ENCODE measurements at places on chromosomes 3 and 15.

- no peak for DNase-seq
Measured at GRCh38 chr3:46334741-46335478, 19.0 kb upstream of the CCR2 start.

- DNase-seq, result no peak
Measured at GRCh38 chr15:78796510-78796909, 14.8 kb downstream of the ADAMTS7 start.

DNA sequence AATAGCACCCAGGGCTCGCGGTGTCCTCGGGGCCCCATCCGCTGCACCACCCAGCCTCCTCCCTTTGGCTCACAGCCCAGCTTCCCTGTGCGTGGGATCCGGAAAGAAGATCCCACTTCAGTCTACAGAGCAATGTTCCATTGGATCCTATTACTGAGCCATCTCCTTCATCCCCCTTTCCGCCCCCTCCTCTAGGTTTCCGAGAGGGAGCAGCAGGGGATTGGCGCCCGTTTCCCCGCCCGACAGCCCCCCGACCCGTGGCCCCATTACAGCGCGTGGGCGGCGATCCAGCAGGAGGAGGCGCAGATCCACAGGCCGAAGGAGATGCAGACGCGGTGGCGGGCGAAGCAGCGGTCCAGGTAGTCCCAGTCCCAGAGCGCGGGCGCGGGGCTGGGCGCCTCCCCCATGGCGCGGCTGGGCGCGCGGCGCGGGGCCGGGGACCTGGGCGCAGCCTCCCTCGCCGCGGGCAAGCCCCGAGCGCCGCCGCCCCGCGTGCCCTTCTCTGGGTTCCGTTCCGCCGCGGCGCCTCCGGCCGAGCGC, 340 bp downstream of the TMEM44 start:
- DNase-seq, result peak; percentile 19

DNA sequence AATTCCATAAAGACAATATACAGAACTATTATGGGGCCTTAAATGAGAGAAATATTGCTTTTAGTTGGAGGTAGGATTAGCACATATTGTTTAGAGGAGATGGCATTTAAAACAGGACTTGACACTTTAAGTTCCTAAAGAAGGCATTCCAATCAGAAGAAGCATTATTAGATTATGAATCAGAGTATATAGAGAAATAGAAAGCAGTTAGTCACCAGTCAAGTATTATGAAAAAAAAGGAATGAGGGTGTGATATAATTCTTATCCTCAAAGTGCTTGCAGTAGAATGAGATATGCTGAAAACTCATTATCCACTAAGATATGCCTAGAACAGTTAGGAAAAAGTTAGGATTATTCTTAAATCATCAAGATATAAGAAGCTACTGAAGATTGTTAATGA, 456.2 kb downstream of the ZNF385D start:
- no peak for DNase-seq

GRCh38 chr3:8776406-8776805, 7.0 kb upstream of the OXTR start:
- no peak for DNase-seq

GRCh38 chr15:75900577-75900976, 3.1 kb upstream of the FBXO22 start:
- no peak for DNase-seq

DNA sequence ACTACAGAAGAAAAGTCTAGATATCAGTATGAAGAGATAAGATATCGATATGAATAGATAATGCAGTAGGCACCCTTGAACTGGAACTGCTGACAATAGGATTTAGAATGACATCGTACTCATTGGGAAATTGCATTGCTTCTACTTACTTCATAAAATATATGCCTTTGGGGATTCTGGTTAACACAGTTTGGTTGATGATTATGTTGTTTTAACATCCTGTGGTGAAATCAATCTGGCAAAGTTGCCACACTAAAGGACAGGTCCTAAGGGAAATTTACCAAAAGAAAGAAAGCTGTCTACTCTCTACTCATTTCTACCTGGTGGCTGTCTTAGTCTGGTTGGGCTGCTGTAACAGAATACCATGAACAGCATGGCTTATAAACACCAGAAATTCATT, 417.4 kb upstream of the DPH6 start:
- no peak for DNase-seq

DNA sequence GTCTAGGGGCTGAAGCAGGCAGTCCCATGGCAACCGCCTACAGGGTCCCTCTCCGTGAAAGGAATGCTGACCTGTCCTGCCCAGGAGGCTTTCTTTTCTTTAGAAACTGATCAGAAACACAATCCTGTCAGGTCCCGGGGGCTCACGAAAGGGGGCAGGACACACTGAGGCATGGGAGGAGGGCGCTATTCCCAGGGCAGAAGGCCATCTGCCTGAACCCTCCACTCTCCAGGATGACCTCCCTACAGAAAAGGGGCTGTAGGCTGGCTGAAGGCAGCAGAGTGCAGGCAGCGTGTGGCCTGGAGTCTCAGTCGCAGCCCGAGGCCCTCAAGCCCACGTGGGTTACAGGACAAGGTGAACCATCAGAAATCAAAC, 18.4 kb upstream of the LRRK1 start:
- DNase-seq, result no peak

DNA sequence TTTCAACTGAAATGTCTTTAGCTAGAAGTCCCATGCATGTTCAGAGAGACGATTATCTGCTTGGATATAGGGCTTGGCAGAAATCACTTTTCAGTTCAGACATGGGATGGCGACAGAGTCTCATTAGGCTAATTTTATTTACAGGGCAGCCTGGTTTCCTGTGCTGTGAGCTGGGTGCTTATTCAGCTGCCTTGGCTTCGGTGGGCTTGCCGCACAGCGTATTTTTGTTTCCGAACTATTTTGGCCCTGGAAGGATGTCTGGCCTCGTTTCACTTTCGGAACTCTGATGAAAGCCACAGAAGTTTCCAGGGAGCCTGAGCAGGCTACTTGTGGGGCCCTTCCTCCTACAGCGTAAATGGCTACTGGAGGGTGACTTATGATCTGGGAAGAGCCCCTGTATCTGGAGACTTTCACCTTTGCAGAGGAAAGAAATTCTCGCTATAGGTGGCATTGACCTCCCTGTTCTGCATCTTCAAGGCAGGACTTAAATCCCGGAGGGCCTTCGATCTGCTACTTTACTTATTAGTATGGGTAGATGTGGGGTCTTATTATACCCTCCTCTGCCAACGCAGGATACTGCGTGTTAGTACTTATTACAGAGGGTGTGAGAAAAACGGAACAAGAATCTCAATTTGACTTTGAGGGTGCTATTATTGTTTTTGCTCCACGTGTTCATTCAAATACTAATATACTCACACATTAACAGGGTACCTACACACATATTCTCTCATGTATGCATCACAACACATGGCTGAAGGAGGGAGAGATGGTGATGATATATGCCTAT, 364.0 kb upstream of the RBMS3 start:
- no peak for DNase-seq

DNA sequence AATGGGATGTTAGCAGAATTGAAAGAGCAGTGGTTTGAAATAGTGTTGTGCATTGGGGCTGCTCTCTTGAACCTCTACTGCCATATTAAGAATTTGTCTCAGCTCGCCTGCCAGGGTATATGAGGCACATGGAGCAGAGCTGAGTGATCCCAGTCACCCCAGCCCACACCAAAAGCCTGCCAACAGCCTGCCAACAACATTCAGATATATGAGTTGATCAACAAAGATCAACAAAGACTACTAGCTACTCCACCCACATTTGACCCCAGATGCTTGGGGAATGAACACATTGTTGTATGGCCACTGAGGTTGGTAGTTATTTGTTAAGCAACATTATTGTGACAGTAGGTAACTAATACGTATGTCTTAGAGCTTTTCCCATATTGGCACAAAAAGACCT, 570.9 kb upstream of the IL12A start:
- DNase-seq, result no peak

DNA sequence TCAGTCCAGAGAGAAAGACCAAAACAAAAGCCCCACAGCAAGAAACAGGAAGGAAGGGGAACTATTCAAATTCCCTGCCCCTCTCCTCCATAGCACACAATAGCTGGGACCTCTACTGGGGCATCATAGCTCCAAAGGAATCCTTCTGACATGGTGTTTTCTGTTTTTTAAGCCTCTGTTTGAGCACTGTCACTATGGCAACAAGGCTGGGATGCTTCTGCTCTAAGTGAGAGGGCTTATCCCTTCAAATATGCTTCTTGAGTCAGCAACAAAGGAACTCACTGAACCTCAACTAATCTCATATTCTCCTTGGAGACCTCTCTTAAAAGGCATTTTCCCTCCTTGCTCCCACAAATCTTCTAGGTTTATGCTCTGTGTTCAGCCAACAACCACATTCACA, 40.5 kb downstream of the MYLK start:
- no peak for DNase-seq

- no peak for DNase-seq
Measured at GRCh38 chr15:95866711-95867440, 463.6 kb upstream of the NR2F2 start.

DNA sequence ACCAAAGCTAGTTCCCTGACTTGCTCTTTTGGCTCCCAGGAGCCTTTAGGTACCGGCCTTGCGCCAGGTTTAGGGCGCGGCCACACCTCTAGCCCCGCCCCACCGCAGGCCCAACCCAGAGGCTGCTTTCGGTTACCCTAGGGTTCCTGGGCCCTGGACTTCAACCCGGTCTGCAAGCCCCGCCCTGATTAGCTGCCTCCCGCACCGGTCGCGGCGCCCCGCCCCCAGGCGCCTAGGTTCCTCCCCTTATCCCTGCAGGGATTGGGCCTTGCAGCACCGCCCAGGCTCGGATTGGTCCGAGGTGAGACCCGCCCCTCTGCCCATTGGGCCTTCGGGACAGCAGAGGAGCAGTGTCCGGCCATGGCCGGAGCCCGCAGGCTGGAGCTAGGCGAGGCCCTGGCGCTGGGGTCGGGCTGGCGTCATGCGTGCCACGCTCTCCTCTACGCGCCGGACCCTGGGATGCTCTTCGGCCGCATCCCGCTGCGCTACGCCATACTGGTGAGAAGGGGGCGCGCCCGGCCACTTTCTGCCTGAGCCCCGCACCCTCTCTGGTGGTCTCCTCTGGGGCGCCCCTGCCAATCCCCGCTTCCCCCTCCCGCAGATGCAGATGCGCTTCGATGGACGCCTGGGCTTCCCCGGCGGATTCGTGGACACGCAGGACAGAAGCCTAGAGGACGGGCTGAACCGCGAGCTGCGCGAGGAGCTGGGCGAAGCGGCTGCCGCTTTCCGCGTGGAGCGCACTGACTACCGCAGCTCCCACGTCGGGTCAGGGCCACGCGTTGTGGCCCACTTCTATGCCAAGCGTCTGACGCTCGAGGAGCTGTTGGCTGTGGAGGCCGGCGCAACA, at the start of gene NUDT16:
NUDT16 (plus strand) TSS at position 330 of the 847 bp plus-strand sequence; CDS start at position 361, 31 bp downstream.
- peak; percentile 99 for DNase-seq

DNA sequence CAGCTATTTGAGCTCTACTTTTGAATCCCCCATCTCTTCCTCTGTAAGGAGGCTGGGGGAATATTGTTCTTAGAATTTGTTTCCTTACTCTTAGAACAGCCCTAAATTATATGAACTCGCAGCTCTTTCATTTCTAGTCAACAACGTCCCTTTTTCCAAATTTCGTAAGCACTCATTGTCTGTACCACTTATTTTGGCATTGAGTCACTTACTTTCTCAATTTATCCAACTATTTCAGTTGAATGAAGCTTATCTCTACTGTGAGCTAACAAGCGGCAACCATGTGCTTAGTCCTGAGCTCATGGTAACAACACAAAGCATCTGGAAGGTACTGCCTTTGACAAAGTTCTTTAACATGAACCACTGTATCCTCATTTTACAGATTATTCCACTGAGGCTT, 191.1 kb downstream of the GREM1 start:
- peak; percentile 64 for DNase-seq

DNA sequence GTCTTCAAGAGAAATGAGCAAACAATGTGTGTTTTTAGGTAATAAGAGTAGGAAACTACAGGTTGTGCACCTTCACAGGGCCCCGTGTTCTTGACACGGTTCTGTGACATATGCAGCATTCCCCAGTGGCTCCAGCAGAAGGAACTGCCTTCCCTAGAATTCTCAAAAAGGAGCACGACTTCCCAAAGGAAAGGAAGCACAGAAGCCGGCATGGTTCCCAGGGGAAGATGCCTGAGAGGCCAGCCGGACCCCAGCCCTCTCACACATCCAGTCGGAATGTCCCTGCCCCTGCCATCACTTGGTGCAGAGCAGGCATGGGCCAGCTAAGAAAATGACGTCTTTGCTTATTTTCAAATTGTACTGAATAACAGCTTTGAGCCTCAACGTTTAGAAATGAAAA, 187.3 kb upstream of the NSMCE3 start:
- DNase-seq, result no peak

GRCh38 chr3:193190146-193190786, 50.8 kb upstream of the PLAAT1 start:
- peak; percentile 1 for DNase-seq

DNA sequence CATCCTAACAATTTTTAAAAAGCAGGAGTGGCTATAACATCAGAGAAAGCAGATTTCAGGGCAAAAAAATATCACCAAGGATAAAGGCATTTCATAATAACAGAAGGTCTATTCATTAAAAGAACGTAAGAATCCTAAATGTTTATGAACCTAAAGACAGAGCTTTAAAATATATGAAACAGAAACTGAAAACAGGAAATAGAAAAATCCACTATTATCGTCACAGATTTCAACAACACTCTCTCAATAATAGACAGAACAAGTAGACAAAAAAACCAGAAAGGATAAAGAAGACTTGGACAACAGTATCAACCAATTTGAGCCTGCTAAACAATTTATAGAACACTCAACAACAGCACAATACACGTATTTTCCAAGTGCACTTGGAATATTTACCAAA, 71.4 kb downstream of the FBXL22 start:
- peak; percentile 42 for DNase-seq

- DNase-seq, result no peak
Measured at GRCh38 chr3:60079076-60079475, 1029.3 kb upstream of the CFAP20DC start.

DNA sequence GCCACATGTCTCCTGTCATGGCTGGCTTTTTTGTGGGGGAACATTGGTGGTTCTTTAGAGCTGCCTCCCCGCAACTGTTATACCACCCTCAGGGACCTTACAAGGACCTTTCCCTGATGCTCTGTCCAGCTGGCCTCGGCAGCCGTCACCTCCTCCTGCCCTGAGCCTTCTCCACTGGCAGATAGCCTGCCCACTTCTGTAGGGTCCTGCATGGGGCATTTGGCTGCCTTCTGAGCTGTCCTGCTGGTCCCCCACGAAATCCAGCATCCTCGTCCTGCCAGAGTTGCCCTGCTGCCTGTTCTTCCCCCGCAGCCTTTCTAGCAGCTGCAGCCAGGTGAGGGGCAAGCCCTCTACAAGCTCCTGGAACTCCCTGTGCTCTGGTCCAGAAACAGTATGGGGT, 86.2 kb downstream of the USP13 start:
- DNase-seq, result no peak

- DNase-seq, result no peak
Measured at GRCh38 chr3:30610702-30611368, 4.4 kb downstream of the TGFBR2 start.

DNA sequence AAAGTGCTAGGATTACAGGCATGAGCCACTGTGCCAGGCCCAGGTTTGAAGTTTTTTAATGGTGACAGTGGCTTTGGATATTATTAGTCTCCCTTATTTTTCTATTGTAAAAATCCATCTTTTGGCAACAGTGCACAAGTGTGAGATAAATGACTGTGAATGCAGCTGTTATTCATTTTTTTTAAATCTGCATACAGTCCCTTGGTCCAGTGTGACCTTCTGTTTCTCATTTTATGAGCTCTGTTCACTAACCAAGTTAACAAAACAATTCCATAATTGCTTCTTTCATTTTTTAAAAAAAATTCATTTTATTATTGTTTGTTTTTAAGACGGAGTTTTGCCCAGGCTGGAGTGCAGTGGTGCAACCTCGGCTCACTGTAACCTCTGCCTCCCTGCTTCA, 381.8 kb downstream of the NAALADL2 start:
- no peak for DNase-seq

GRCh38 chr3:188841906-188842305, 329.9 kb upstream of the TPRG1 start:
- DNase-seq, result peak; percentile 51

Measured in inflammatory macrophage treated with lipopolysaccharide for 1 hour (primary cell).